ENCODE measurements at places on chromosomes 5 and 9.

- no peak for DNase-seq
These were observed 6.2 kb downstream of the LNPEP start for GRCh38 chr5:96942078-96942477.

- no peak for DNase-seq
These were observed 13.9 kb upstream of the OSMR start for GRCh38 chr5:38831909-38832308.

DNA sequence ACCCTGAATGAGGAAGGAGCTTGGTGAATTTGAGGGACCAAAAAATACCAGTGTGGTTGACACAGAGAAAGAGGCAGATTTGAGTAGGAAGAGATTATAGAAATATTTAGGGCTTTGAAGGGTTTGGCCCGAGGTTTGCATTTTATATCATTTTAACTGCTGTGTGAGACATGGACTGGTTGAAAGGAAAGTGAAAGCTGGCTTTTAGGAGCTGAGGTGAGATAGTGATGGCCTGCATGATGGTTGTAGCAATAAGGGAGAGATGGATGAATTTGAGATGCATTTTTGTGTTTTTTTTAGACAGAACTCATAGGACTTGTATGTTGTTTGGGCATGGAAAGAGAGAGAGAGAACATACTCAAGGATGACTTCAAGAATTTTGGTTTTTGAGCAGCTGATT lies 21.7 kb downstream of the FER start:
- no peak for DNase-seq

DNA sequence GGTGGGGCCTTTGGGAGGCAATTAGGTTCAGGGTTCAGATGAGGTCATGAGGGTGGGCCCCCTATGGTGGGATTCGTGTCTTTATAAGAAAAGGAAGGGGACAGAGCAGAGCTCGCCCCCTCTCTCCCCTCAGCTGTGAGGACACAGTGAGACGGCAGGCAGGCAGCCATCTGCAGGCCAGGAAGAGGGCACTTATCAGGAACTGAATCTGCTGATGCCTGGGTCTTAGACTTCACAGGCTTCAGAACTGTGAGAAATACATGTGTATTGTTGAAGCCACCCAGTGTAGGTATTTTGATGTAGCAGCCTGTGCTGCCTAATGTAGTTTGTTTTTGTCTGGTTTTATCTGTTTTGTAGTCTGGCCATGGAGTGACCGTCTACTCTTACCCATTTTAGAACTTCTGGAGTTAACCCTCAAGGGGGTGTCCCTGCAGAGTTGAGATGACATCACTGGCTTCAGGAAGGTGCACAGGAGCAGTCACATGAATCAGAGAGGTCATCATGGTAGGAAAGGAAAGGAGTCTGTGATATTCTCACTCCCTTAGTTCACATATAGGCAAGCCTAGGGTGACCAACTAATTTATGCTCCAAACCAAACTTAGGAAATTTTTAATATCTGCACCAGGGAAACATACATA lies 71.0 kb downstream of the LRRC70 start:
- no peak for DNase-seq

- no peak for DNase-seq
These were observed 102.8 kb upstream of the GNA14 start for GRCh38 chr9:77750981-77751340.

Data from DMS79 treated with DMSO at 0.1 percent for 48 hours (cell line).